ENCODE measurements at places on chromosomes 3 and 15.

DNA sequence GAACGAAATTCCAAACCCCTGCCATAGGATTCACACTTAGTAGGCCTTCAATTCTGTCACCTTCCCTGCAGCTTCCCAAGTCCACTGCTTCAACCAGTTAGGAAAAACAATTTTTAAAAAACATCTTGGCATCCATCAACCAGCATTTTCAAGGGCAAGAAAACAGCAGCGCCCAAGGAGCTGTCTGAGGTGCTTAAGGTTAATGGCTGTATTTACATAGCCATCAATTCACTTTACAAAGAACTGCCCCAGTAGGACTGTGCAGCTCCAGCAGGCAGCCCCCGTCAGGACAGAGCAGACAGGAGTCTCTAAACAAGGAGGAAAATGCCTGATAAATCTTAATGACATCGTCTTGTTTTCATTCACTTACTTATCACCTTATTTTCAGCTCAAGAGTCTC lies 13.3 kb downstream of the TAFA4 start:
- DNase-seq: peak; percentile 47

GRCh38 chr15:60414016-60414682 lies 16.4 kb upstream of the ANXA2 start:
- no peak for DNase-seq

DNA sequence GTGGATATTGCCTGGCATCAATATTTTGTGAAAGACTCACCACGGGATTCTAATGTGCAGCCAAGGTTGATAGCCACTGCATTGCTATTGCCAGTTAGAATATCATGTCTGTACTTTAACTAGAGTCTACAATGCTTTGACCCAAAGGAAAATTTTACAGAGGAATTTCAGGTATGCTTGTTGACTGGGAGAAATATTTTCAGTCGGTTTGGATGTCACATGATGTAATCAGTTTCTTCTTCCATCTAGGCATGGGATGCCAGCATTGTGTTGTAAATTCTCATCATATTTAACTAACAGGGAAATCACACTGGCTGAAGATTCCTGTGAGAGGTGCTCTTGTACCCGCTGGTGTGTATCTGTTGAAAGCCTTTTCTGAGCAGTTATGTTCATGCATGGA lies 508.9 kb upstream of the ADAMTS9 start:
- no peak for DNase-seq

DNA sequence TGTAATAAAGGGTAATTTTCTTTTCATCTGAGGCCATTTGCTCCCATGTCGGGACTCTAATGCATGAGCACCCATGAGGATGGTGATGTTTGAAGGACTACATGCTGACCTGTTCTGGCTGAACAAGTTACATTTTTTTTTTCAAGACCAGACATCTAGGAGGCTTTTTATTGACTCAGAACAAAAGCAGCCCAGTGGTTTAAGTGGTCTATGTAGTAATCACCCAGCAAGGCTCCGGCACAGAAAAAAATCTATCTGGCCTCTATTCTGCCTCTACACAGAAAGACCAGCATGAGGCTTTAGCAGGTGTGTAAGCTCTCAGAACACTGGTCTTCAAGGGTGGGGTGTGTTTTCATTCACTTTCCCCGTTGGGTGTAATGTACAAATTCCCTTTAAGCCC lies 95.1 kb upstream of the ZBED2 start:
- peak; percentile 40 for DNase-seq

- no peak for DNase-seq
Observed at GRCh38 chr3:55296030-55296429, 191.1 kb downstream of the WNT5A start.

Measured in neural progenitor cell (in vitro differentiated cells).